Activated CD4-positive, alpha-beta T cell treated with anti-CD3 and anti-CD28 coated beads for 4 hours (primary cell): ENCODE measurements at places on chromosomes 3 and 15.

DNA sequence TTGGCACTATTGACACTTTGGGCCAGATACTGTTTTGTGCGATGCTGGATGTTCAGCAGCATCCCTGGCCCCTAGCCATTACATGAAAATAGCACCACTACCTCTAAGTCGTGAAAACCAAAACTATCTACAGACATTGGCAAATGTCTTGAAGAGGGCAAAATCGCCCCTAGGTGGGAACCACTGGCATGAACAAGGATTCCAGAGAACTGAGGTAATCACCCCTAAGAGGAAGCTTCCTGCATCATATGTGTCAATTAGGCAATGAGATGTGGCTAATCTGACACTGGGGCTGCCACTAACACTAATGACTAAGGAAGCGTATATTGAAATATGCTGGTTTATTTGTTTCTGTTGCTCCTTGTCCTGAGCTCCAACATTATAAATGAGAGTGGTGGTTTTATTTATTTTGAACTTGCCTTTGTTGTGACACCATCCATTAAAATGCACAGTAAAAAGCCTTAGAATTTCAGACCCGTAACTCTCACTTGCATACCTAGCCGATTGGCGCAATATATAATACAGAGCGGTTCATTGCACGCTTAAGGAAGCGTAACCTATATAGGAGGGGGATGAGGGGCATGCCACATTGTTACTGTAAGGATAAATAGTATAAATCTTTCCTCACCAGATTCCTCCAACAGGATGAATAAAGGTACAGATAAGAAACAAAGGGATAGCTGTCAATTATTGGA, 299.8 kb upstream of the CNTN4 start:
- DNase-seq, result no peak

GRCh38 chr3:31142543-31142942, 248.1 kb upstream of the GADL1 start:
- no peak for DNase-seq

DNA sequence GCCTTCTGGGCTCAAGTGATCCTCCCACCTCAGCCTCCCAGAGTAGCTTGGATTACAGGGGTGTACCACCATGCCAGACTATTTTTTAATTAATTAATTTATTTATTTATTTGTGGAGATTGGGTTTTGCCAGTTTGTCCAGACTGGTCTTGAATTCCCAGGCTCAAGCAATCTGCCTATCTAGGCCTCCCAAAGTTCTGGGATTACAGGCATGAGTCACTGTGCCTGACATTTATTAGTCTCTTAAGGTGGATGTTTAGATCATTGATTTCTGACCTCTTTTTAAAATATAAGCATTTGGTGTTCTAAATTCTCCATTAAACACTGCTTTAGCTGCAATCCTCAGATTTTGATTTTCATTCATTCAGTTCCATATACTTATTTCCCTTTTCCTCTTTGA, 15.6 kb downstream of the FBXW12 start:
- no peak for DNase-seq

GRCh38 chr3:142808103-142808917, 80.6 kb downstream of the PCOLCE2 start:
- DNase-seq, result no peak

DNA sequence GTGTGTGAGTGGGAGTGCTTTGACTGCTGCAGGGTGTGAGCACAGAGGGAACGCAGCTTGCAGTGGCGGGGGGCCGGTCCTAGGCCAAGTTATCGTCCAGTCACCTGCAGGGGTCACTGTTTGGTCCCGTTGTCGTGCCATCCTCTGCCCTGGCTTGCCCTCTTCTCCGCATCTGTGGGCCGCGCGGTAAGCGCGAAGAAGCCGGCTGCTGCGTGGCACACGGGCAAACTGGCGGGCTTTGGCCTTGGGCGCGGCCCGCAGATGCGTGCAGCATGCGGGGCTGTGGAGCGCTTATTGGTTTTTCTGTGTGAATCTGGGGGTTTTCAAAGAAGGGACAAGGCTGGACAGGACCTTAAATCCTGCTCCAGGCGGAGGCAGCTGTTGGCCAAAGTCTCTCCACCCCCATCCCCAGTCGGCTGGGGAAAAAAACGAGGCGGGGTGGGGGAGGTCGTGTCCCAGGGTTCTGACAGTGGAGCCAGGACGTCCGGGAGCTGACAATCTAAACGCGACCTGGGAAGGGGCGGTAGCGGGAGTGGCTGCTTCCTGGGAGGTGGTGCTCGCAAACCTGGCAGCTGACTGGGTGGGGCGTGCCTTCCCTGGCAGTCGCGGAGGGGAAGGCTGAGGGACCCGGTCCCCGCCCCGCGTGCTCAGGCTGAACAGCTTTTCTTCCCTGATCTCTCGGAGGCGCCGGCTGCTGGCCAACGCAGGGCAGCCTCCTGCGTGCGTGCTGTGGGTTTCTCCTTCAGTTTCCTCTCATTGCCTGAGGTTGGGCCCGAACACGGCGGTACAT, 39.7 kb upstream of the VEPH1 start:
- no peak for DNase-seq

- DNase-seq, result no peak
Observed at GRCh38 chr3:21054064-21054463, 696.9 kb downstream of the ZNF385D start.

GRCh38 chr15:76150513-76150912, 90.7 kb downstream of the TMEM266 start:
- DNase-seq, result no peak

GRCh38 chr3:45950686-45951600, 7.7 kb downstream of the CXCR6 start:
- peak; percentile 49 for DNase-seq

DNA sequence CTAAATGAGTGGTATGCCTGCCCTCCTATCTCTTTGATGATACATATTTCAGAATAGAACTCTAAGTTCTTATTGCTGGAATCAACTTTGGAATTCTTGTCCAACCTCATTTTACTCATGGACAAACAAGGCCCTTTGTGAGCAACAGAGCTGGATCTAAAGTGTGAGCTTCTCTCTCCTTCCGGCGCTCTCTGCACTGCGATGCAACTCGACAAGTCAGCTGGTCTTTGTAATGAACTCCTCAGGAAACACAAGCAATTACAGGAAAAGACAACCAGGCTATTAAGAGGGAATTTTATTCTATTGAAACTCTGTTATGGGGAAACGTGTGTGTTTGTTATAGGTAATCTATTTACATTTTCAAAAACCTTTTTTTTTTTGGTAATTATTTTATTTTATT, 20.3 kb upstream of the NRROS start:
- no peak for DNase-seq

DNA sequence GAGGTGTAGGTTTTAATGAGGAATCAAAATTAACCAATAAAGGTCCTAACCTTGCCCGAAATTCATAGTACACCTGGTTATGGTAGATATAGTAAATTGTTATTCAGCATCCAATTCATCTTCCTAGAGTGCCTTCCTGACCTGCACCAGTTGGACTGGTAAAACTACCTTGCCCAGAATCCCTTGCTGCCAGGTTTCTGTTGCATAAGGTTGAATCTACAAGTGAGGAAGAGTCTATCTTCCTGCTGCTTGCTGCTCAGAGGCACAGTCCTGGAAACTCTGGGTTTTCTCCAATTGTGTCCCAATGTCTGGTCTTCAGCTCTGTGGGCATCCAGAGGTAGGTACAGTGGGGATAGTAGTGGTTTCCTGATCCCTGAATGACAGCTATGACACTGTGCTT, 17.3 kb downstream of the CCDC54 start:
- DNase-seq, result no peak

DNA sequence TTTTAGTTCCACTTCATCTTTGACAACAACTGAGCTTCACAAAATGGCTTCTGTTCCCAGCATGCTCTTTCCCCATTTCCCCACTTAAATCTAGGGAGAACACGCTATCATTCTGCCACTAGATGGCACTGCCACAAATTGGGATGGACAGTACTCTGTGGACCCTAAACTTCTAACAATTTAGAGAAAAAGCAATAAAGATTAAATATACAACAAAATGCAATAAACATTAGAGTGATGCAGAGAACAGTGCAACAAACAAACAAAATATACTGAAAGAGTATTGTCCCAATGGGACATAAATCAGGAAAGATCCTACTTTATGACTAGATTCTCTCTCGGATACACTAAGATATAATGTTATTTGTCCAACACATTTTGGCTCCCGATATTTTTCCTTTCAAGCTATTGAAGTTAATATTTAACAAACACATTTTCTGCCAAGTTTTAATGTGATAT, 169.7 kb upstream of the TMCO5A start:
- DNase-seq, result peak; percentile 12

DNA sequence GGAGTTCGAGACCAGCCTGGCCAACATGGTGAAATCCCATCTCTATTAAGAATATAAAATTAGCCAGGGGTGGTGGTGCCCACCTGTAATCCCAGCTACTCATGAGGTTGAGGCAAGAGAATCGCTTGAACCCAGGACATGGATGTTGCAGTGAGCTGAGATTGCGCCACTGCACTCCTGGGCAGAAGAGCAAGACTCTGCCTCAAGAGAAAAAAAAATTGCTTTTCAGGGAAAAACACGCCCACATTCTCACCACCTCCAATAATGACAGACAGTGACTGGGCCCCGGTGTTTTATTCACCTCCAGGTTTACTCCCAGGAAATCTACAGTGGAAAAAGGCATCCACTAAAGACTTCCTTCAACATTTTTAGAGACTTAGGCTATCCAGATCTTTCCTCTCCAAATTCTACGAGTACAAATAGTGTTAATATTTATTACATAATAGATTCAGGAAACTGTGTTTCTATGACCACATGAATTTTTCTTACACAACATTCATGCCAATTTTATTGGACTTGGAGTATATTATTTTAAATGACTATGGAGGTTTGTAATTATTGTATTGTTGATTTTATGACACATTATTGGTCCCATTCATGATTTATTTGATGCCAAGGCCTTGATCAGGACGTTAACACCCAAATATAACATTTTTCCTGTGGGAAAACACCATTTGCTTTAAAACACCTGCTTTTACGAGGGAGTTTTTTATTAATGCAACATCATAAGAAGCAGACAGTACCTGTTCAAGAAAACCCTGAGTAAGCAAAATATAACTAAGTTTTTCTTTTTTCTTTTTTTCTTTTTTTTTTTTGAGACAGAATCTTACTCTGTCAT, 26.6 kb downstream of the IGF2BP2 start:
- no peak for DNase-seq

DNA sequence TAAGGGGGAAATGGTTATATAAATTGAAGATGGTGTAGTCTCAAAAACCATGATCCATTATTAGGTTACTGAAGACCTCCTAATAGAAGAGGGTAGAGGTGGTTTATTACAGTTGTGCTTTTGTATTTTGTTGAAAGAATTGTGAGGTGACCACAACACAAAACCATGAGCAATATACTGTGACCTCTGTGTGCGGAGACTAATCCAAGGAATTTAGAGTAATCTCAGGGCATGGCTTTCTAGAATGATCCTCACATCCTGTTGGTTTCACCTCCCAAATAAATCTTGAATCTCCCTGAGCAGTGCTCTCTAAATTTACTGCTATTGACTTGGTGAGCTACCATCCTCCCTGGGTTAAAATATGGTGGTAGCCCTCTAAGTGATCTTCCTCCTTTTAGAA, 52.3 kb downstream of the PTPRG start:
- no peak for DNase-seq

DNA sequence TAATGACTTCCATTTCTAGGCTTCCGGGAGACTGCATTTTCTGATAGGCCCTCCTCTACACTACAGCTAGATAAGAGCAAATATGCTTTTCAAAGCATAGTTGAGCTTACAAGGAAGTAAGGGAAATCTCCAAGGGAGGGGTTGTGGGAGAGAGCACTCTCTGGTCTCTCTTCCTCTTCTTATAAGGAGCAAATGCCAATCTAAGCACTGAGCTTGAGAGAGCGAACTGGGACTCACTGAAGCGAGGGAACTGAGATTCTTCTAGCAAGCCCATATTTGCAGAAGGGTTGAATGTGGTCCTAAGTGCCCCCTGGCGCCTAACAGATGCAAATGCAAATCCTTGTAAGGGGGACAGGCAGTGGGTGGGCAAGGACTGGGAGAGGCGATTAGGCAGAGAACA, 164.8 kb downstream of the ERC2 start:
- no peak for DNase-seq

DNA sequence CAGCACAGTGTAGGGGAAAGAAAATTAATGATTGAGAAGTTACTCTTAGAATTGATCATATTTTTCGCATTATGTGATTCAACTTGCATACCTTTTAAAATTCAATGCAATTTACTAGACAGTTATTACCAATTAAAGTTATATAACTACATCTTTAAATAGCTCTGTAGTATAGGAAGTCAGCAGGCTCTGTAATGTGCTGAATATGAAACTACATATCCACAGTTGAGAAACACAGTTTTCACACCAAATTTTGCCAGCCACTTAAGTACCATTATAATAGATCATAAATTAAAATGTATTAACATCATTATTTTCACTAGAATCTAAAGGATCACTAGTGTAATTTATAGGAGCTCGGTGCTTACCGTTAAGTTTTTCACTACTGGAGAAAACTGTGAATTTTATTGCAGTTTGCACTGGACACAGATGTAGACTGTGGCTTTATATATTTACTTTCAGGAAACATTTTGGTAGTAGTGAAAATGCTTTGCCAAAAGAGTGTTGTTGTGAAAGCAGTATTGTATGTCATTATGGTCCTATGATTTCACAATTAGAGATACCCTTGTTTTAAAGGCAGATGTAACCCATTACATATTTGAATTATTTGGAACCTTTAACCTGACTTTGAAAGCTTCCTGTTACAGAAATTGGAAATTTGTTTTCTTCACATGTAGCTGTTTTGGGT, 113.6 kb downstream of the PLCL2 start:
- no peak for DNase-seq

- DNase-seq, result no peak
Observed at GRCh38 chr3:158105710-158106253, 438 bp downstream of the SHOX2 start.

DNA sequence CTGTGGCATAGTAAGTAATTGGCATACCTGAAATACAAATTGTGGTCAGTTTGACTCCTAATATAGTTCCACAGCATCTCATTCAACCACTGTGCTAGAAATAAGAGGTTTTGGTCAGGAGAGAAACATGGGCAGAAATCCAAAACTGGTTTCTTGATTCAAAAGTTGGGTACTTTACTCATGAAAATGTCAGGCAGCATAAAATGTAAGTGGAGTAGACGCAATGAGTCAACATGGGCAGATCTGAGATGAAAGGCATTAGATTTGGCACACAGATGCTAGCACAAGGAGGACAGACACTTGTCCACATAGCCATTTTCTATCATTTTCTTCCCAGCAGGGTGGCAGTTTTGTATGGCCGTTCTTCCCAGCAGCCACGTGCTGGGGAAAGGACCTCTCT, 255.8 kb upstream of the CDIN1 start:
- no peak for DNase-seq

DNA sequence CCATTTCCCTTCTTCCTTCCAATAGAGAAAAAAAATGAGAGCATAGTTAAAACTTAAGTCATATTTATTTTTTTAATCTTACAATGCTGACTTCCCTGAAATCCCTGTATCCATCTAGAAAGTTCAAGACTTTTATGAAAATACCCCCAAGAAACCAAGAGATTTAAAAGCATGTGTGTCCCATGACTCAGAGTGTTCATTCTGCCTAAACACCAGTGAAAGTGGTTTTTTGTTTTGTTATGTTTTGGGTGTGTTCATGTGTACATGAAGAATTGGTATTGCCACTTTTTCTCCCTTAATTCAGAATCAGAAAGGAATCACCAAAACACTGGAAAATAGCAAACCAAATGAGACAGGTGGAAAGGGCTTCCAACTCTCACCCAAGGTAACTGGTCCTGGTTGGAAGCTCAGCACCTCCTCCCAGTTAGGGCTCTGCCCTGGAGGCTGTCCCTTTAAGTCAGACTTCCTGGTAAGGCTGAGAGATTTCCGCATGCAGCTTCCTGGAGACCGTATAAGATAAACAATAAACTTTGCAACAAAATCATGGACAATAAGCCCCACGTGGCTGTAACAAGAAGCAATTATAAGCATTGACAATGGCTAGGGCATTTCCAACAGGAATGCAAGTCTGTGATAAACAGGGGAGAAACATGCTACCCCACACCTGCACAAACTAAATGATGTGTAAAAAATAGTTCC, 121.9 kb upstream of the ARHGEF3 start:
- peak; percentile 24 for DNase-seq
